ENCODE measurements at places on chromosomes 1 and 21.

- DNase-seq, result no peak
Observed at GRCh38 chr1:168000656-168001055, 63.8 kb upstream of the MPC2 start.

DNA sequence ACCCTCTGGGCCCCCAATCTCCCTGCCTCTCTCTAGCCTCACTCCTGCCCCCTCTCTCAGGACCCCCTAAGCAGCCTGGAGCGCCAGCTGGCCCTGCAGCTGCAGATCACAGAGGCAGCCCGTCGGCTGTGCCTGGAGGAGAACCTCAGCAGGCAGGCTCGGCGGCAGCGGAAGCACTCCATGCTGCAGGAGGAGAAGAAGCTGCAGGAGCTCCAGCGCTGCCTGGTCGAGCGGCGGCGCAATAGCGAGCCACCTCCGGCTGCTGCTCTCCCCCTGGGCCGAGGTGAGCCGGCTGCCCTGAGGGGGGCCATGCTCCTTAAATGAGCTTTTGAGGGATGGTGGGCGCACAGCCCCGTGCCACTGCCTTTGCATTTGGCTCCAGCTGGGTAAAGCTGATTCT lies 6.2 kb downstream of the INAVA start:
- no peak for DNase-seq

GRCh38 chr1:57605933-57606332 lies 182.1 kb upstream of the DAB1 start:
- no peak for DNase-seq

DNA sequence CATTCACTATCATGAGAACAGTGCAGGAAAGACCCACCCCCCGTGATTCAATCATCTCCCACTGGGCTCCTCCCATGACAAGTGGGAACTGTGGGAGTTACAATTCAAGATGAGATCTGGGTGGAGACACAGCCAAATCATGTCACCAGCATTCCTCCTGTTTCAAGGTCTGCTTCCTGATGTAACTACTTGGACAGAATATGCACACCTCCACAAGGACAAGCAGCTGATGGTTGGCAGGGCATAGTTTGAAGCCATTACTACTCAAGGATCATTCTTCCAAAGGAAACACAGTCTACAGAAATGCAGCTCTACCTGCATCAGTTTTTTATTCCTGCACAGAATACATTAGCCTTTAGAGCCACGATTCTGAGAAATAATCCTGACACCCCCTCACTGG lies 28.5 kb upstream of the RNF2 start:
- no peak for DNase-seq

- no peak for DNase-seq
Observed at GRCh38 chr1:15288173-15288926, 41.3 kb downstream of the FHAD1 start.

DNA sequence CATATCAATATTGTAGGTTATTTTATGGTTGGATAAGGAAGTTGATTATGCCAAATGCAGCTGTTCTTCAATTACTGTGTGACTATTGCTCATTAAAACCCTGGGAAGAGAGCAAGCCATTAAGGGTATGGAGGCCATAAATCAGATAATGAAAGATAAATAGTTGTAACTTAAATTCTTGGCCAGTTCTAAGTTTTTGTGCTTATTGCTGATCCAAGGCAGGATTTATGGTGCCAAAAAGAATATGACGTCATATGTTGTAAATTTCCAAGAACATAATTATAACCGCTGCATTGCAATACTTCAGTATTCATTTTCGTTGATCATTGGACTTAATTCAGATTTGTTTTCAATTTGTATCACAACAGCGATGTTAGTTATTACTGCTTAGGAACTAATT lies 211.6 kb downstream of the LRRC40 start:
- DNase-seq, result no peak

GRCh38 chr21:33866826-33867225 lies 48.8 kb downstream of the ATP5PO start:
- DNase-seq, result no peak

DNA sequence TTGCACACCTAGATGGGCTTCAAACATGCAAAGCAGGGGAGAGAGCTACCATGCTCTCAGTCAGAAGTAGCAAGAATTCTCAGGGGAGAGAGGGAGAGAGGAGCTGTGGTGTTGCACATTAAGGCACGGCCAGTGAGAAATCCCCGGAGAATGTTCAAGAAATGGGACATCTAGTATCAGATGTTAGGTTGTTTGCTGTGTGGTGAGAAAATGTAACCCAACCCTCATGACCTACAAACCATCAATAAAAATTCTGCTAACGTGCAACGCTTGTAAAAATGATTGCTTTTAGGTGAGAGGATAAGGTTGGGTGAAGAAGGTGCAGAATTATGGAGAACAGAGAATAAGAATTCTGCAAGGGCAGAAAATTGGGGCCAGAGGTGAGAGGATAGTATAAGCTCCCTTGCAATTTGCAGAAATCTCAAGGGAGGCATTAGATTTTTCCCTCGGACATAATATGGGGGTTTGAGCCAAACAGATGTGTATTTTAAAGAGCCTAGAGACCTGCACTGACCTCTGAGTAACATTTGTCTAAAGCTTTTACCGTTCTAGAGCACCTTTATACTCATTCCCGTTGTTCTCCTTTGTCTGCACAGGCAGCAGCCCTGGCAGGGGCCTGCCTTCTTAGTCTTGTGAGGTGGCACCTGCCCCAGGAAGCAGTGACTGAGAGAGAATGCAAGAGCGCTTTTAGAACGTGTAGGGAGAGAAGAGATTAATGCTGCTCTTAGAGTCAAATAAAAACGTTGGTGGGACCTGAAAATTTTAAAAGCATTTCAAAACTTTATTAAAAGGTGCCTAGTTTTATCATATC lies 25.4 kb upstream of the KIAA0040 start:
- DNase-seq, result no peak

DNA sequence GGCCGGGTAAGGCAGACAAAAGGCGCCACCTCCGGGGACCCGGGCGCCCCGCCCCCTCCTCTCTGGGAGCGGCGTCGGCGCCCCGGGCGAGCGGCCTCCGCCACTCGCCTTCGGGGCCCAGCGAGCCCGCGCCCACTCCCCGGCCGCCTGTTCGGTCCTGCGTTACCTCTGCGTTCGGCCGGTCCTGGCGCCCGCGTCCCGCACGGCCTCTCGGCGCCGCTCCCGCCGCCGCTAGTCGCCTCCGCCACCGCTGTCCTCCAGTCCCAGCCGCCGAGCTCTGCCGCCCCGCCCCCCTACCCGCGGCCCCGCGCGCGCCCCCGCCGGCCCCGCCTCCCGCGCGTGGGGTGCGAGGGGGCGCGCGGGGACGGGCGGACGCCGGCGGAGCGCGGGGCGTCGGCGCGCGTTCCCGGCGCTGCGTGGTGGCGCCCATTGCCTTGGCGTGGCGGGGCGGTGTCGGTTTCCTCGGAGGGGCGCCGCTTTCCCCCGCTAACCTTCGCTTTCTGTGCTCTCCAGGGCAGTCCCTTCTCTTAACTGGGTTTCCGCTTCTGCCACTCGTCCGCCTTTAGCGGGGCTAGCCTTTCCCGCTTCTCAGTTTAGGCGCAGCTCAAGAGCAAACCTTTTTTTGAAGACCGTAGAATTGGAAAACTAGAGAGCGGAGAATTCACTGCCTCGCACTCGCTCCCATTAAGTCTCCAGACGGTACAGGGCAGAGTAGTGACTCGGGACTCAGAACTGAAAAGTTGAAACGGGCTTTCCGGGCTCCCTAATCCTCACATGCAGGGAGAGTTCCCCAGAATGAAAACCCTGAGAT lies at the start of gene HP1BP3:
Gene HP1BP3 (minus strand): TSS at position 279 of the 811 bp plus-strand sequence. CDS start 6,867 bp downstream, outside the sequence.
- peak; percentile 72 for DNase-seq

GRCh38 chr1:175409938-175410337 lies 217.4 kb upstream of the KIAA0040 start:
- DNase-seq, result no peak

DNA sequence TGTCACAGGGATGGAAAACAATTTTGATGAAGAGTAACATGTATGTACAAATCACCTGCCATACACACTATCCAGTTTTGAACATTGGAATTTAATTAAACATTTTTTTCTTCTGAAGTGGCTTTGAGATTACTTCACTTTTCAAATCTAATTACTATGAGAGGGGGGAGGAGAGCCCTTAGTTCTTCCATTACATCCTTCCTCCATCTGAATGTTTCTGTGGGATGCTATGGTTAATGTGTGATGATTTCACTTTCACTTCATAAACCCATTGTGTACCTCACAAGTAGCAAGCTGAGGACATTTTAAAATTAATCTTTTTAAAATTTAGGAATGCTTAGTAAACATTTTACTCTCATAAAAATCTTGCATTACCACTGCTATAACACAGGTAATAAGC lies 156.9 kb downstream of the RUNX1 start:
- DNase-seq, result no peak

- DNase-seq, result no peak
Observed at GRCh38 chr1:173122344-173122935, 71.7 kb upstream of the TNFSF18 start.

DNA sequence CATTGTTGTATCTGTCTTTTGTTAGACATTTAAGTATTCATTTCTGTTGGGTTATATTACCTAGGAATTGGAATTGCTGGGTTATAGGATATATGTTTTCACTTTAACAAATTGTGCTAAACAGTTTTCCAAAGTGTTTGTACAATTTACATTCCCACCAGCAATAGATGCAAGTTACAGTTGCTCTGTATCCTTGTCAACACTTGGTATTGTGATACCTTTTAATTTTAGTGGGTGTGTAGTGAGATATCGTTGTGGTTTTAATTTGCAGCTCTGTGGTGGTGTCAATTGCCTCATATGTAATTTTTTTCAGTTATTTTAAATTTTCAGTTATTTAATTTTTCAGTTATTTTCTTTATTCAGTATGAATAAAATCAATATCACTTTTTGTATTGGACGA lies 7.4 kb upstream of the DPH5 start:
- no peak for DNase-seq

- no peak for DNase-seq
Observed at GRCh38 chr1:172254521-172255222, 165.8 kb upstream of the C1orf105 start.

DNA sequence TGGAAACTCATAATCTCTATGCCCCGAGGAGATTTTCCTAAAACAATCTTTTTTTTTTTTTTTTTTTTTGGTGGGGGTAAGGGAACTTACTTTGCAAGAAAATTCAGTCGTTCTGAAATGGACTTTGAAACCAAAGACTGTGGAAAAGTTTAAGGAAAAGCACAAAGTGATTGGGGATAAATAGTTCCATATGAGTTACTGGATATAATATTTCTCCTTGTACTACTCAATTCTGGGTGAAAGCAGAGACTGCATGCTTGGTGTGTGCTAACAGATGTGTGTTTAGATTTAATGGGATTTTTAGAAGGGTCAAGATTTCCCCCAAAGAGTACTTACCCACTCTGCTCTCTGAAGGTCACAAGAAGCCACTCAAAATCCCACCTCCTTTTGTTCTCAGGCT lies 204.9 kb upstream of the USP24 start:
- no peak for DNase-seq

DNA sequence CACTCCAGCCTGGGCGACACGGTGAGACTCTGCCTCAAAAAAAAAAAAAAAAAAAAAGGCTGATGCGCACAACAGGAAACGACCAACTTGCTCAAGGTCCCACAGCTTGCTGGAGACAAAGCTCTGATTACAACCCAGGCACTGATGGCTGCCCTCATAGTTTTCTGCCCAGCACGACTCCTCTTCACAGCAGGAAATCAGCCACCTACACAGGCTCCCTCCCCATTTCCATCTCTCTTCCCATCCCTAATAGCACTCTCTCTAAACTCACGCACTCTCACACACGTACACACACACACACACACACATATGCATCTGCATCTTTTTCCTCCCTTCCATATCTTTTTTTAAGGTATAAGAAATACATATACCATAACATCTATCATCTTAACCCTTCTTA lies 153.5 kb upstream of the SOD1 start:
- DNase-seq, result no peak

All from effector CD8-positive, alpha-beta T cell (primary cell).